ENCODE measurements at places on chromosomes 4 and X.

GRCh38 chr4:79980448-79980847, 92.6 kb downstream of the ANTXR2 start:
- DNase-seq, result no peak

- no peak for DNase-seq
Observed at GRCh38 chrX:50769389-50770063, 44.5 kb downstream of the SHROOM4 start.

DNA sequence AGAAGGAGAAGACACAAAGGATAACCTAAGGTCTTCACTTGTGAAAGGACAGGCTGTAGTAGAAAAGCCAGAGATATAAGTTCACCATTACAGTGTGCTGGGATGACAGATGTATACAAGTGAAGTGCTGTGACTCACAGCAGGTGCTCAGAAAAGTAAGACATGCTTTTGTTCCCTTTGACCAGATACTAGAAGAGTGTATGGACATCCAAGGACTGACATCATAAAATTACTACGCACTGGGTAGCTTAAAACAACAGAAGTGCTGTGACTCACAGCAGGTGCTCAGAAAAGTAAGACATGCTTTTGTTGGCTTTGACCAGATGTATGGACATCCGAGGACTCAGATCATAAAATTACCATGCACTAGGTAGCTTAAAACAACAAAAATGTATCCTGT, 61.6 kb upstream of the BTC start:
- no peak for DNase-seq

GRCh38 chr4:1216869-1217294, 32.0 kb downstream of the CTBP1 start:
- no peak for DNase-seq

DNA sequence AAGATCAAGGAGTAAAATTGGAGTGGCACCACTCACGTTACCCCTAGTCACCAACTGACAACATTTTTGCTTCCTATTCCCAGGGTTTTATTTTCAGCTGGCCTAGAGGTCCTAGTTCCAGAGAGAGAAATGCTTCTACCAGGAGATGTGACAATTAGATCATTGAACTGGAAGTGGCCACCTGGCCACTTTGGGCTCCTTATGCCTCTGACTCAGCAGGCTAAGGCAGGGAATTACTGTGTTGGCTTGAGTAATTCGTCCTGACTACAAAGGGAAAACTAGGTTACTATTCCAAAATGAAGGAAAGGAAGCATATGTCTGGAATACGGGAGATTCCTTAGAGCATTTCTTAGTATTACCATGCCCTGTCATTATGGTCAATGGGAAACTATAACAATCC, 831.6 kb upstream of the NDST4 start:
- no peak for DNase-seq

DNA sequence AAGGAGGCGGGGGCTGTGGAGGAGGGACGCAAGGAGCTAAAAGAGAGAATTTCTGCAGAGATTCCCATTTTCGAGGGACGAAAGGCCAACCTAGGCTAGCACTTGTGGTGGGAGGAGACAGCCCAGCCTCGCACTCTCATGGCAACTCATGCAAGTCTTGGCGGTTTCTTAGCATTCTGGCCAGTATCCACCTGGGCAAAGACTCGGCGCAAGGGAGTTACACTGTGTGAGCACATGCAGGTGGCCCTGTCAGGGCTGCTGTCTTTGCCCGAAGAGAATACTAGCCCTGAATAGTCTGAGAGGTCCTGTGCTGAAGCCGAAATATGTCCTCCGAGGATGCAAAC, 15.5 kb downstream of the MCF2 start:
- no peak for DNase-seq

- no peak for DNase-seq
Observed at GRCh38 chr4:44675366-44675765, 2.9 kb upstream of the GUF1 start.

- peak; percentile 12 for DNase-seq
Observed at GRCh38 chr4:29277381-29277780, 1442.8 kb upstream of the PCDH7 start.

GRCh38 chr4:113209652-113210320, 160.3 kb downstream of the ANK2 start:
- no peak for DNase-seq

DNA sequence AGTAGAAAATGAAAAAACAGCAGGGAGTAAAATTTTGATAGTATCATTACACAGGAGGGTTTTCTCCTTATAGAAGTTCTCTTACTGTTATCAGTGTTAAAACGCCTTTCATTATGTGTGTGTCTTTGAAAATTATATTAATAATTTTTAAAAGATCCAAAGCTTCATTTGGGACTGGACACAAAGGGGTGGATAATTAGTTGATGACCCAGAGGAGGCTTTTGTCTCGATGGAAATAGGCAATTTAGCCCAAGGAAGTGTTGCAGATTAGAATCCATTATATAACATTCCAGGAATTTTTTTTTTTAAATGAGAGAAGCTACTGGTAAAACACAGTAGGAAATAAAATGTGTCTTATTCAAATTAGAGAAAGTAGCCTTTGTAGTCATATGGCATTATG, 1339.3 kb downstream of the FSTL5 start:
- DNase-seq, result no peak

GRCh38 chr4:44425614-44426208, 22.9 kb downstream of the KCTD8 start:
- no peak for DNase-seq

- no peak for DNase-seq
Observed at GRCh38 chrX:119638725-119639471, 32.7 kb upstream of the NKRF start.

GRCh38 chr4:185993328-185993973, 75.5 kb upstream of the TLR3 start:
- no peak for DNase-seq

DNA sequence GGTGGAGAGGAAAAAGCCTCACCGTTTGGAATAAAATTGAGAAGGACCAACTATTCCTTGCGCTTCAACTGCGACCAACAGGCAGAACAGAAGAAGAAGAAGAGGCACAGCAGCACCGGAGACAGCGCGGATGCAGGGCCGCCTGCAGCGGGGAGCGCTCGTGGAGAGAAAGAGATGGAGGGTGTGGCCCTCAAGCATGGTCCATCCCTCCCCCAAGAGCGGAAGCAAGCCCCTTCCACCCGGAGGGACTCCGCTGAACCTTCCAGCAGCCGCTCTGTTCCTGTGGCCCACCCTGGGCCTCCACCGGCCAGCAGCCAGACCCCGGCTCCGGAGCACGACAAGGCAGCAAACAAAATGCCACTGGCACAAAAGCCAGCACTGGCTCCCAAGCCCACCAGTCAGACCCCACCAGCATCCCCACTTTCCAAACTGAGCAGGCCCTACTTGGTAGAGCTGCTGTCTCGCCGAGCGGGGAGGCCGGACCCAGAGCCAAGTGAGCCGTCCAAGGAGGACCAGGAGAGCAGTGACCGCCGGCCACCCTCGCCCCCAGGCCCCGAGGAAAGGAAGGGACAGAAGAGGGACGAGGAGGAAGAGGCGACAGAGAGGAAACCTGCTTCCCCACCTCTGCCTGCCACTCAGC, 71.2 kb downstream of the AASDH start:
- DNase-seq, result no peak

DNA sequence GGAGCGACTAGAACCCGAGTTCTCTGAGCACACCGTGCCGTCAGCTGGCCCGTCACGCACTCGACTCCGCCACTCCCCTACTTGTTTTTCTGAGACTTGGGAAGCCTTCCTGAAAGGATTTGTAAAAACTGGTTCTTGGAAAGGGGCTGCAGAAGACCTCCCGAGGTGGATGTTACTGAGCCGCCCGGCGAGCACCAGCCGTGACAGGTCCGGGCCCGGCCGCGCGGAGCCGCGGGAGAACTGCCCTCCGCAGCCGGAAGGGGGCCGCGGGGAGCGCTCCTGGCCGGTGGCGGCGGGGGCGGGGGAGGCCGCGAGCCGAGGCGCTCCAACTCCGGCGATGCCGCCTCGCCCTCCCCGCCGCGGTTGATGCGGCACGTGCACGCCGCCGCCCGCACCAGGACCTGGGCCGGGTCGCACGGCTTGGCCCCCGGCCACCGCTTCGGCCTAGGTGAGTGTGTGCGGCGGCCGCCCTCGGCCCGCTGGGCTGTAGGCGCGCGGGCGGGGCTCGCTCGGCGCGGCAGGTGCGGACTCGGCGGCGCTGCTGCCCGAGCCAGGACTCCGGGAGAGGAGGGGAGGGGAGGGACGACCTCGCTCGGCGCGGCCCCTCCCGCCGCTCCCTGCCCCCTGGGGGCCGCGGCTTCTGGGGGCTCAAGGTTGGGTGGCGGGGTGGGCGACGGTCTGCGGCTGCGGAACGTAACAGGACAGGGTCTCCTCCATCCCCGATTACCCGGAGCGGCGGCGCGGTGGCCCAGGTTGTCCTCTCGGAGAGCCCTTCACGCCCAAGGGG, 1.7 kb downstream of the SPRY1 start:
- DNase-seq, result peak; percentile 68

DNA sequence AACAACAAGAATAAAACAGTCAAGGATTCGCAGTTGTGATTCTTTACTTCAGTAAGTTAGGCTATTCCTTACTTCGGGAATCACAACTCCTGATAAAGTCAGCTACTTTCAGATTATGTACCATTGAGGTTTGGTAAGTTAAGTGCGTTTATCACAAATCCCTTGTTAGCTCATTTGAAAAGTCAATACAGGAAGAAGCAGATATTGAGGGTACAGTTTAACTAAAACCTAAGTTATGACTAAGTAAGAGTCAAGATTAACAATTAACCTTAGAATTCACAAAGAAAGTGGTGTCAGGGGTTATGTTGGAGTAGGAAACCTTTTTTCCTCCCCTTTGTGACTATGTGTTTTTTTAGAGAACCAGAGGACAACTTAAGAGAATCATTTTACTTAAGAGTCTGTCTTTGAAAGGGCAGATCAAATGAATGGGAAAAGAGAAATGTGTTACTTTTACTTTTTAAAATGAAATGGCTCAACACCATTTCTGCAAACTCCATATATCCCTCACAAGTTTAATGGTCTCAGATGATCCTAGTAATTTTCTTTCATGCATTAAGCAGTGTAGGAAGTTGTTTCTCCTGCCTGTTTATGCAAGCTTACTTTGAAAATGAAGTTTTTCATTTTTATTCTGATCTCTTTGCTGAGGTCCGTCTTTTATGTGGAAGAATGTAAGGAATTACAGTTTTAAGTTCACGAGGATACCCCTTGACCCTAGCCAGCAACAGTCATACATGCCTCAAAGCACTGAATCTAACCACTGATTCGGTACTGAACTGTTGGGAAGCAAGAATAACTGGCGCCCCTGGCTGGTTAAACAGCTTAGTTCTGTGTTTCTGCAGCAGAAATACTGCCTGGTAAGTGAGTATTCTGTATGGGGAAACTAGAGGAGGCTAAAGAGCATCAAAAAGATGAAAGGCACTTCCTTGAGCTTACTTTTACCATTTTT, 211.7 kb downstream of the SLC4A4 start:
- peak; percentile 15 for DNase-seq

DNA sequence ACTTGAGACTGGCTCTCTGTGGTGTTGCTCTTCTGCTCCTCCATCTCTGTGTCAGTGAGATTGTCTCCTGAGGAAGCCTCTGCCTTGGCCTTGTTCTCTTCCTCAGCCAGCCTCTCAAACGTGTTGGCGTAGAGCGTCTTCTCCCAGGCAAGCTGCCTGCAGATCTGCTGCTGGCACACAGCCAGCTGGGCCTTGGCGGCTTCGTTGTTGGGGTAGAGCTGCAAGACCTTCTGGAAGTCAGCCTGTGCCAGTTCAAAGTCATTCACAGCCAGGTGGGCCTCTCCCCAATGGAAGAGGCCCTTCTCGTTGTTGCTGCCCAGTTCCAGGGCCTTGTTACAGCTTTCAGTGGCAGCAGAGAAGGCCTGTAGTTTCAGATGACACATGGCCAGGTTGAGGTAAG, 159.1 kb downstream of the NDST3 start:
- no peak for DNase-seq

DNA sequence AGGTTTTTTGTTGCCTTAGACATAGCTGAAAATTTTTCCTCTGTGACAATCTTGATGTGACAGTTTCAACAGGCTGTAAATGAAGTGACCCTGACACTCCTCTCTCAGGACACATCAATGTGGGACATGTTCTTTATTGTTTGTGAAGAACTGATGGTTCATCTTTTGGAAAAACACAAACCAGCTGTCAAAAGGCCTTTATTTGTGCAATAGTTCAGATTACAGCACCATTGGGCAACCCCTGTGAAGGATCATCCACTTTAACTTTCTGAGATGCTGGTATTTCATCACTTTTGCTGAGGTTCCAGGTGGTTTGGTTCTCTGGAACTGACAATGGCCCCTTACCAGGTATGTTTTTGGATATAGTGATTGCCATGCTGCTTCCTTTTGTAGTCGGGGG, 40.3 kb downstream of the OSTC start:
- peak; percentile 16 for DNase-seq

DNA sequence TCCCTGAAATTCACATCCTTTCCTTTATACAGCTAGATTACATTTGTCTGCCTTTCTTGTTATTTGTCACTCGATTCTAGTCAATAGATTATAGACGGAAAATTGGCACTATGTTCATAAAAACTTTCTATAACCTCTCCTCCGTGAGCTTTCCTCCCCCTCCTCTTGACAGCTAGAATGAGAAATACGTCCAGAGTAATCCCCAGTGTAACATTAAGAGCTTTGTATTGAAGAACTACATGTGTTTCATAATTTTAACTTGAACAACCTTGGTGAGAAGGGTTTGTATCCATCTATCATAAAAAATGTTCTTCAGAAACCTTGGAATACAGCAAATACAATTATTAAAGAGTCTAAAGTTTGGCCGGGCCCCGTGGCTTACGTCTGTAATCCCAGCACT, 1707.4 kb downstream of the PCDH7 start:
- DNase-seq, result no peak

GRCh38 chrX:46637938-46638337, 64.4 kb downstream of the CHST7 start:
- DNase-seq, result peak; percentile 32

GRCh38 chr4:148057516-148057915, 325.6 kb downstream of the ARHGAP10 start:
- DNase-seq, result no peak

- DNase-seq, result no peak
Observed at GRCh38 chr4:110492522-110492921, 16.6 kb downstream of the ENPEP start.

DNA sequence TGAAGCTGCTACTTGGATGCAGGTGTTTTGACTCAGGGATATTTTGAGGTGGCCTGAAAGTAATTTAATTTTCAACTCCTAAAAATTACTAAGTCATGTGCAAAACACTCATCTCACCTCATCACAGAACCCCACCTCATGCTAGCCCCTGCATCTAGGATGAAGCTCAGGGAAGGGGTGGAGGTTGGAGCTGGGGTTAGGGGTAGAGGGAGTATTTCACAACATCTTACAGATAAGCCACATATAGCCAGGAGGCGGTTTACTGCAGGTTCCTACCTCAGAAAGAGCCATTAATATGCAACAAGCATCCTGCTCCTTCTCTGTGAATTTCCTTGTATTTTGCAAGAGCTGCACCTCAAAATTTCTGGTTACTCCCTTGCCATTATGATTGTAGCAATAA, 70.5 kb upstream of the TSPAN5 start:
- no peak for DNase-seq

DNA sequence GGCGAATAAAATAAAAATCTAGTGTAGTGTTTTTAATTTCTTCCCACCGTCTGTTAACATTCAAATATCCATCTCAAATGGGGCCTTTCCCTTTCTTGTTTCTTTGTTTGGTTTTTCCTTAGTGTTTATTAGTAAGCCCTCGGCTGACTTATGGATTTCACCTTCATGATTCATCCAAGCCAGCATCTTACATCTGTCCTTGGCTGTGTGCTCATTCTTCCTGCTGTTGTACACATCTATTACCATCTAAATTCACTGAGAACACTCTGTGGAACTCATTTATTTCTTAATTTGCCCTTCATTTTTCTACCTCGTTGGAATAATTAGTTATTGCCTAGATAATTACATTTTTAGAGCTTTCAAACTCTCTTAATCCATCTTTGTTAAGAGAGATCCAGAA, 84.9 kb downstream of the SPCS3 start:
- DNase-seq, result peak; percentile 84

Measured in foreskin fibroblast (primary cell).